ENCODE measurements at places on chromosomes 11 and 22.

- DNase-seq = peak; percentile 91
Observed at GRCh38 chr11:73028611-73029010, 113.5 kb downstream of the FCHSD2 start.

- DNase-seq = peak; percentile 23
Observed at GRCh38 chr11:95698676-95699557, 90.7 kb downstream of the FAM76B start.

DNA sequence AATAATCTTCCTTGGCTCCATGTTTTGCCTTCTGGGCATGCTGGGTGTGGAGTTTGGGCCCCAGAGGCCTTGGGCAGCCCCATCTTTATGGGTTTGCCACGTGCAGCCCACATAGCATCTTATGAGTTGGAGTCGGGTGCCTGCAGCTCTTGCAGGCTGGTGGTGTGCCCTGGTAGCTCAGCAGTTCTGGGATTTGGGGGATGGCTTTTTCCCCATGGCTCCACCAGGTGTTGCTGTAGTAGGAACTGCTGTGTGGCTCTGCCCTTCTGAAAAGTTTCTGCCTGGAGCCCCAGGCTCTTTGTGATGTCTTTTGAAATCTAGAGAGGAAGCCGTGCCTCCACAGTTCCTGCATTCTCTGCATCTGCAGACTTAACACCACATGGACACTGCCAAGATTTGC, 16.8 kb downstream of the EED start:
- no peak for DNase-seq

DNA sequence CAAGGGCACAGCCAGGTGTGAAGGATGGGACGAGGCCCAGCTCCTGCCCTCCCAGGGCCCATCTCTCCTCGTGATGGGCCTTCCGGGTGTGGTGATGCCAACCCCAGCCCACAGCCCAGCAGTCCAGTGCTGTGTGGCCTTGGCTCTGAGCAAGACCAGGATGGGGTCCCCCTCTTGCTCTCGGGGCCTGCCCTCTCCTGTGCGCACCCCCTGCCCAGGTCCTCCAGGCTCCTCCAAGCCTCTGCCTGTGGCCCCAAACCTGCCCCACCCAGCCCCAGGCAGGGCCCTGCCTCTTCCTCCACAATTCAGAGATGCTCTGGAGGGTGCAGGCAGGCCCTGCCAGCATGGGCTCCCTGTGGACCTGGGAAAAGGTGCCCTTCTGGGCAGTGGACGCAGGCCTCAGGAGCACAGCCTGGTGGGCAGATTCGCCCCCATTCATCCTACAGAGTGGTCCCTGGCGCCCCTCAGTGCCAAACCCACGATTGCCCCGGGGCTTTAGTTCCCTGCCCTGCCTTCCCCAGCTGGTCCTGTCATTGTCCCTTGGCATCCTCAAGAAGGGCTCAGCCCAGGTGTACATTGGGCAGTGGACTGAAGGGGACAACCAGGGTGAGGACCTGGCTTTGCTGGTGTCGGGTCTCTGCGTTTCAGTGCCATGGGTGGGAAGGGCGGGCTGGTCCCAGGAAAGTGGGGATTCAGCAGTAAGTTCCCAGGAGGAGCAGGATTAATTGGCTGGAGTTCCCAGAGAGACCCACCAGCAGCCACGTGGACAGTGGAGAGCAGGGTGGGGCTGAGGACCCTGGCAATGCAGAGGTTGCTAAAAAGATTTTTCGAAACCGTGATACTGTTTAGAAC, 19.8 kb downstream of the EIF1AD start:
- DNase-seq = no peak

- no peak for DNase-seq
Observed at GRCh38 chr22:36398601-36399471, 11.1 kb upstream of the MYH9 start.

- DNase-seq = no peak
Observed at GRCh38 chr11:22082178-22082577, 110.7 kb upstream of the ANO5 start.

Data from MV-4-11 (cell line).